ENCODE measurements at places on chromosomes 12 and 14.

DNA sequence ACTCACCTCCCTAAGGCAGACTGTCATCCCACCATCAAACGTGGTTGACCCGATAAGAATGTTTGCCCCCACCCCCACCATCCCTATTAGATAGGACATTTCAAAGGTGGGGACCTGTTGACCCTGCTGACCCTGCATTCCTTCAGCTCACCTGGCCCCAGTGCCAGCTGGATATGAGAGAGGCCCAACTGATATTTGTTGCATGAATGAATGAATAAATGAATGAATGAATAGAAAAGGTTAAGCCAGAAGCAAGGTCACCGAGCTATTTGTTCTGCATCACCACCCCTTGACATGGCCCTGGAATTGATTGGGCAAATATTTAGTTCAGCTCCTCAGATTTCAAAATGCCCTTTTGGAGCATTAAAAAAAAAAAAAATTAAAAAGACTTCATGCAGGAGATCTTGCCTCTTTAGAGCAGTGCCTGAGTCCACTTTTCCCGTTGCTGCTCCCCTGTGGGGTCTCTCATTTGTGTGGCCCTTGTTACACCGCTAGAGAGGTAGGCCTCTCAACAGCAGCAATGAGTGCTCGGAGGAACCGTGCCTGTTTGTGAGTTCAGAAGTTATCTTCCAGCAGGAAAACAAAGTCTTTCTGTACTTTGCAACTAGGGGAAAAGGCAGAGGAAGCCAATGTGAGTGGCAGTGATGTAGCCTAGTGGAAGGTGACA, 8.5 kb upstream of the SERPINA5 start:
- no peak for DNase-seq

DNA sequence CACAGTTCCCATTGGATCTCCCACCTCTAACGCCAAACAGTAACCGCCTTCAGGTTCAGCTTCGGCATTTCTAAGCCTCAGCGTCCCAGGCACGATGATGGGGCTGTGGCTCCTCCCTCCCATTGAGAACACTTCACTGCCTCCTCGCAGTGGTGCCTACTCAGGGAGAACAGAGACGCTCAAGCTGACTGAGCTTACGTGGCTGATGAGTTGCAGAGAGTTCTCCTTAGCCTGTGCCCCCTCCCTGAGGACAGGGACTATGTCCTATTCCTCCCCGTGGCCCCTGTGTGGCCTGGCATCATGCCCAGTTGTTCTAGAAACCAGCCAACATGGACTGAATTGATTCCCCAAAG, 87.0 kb downstream of the ITPK1 start:
- no peak for DNase-seq

DNA sequence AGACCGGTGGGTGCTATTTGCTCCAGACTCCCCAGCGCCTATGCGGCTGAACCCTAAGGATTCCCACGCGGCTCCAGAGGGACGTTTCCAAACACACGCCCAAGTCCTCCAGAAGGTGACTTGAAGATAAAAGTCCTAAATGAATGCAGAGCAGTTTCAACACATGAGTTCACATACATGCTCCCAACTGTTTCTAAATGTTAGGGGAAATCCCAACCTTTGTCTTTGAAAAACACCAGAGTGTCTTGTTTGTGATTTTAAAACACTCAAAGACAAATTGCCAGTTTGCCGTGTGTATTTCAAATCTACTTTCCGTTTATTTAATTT, 252.9 kb upstream of the SFSWAP start:
- no peak for DNase-seq

DNA sequence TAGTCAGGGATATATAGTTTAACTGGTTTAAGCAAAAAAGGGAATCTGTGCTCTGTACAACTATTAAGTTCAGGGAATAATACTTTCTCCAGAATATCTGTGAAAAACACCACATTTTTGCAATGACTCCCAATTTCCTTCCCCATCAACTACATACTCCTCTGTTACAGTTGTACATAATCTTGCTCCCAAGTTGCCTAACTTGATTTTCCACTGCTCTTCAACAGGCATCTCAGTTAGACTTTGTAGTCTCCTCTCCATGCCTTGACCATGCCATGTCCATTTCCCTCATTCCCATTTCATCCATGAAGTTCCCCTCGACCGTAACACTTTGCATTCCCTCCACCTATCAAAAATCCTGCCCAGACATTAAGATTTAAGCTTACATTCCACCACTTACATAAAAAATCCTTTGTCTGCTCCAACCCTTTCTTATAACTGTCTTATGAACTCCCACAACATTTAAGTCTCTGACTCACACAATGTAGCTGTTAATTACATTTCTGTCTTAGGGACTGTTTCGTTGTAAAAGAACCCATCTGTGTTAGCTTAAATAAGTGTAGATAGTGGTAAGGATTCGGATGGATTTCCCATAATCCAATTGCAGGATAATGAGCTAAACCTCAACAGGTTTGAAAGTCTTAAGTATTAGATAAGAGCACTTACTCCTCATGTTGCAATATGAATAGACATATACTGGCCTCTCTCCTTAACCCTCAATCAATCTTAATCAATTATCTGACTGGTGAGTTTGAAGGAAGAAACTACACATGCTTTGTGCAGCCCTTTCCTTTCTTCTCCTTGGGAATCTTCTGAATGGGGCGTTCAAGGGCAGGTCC, 156.5 kb downstream of the PAWR start:
- DNase-seq, result no peak

DNA sequence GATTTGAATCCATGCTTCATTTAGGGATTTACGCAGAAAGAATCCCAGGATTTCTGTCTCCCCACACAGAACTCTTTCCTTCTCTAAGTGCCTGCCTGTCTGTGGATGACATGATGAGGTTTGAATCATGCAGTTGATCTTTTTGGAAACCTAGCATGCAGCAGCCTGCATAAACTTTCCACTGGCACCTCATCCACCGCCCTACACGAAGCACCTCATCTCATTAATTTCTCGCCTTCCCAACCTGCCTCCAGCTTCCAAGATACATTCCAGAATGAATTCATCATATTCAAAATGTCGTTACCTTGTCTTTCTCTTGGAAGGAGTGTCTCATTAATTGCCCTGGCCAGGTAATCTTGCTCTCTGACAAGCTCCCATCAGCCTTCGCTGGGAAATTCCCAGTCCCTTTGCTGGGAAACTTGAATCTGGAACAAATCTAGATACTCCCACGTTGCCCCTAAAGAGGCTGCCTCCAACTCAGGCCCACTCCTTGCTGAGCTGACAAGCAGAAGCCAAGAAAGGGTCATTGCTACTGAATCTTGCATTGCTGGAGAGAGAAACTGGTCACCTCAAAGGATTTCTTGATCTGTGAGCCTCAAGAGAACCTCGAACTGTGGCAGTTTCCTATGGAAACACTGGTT, 48.2 kb downstream of the SERPINA3 start:
- no peak for DNase-seq

GRCh38 chr12:103715494-103715893, 125.5 kb downstream of the NT5DC3 start:
- DNase-seq, result no peak

DNA sequence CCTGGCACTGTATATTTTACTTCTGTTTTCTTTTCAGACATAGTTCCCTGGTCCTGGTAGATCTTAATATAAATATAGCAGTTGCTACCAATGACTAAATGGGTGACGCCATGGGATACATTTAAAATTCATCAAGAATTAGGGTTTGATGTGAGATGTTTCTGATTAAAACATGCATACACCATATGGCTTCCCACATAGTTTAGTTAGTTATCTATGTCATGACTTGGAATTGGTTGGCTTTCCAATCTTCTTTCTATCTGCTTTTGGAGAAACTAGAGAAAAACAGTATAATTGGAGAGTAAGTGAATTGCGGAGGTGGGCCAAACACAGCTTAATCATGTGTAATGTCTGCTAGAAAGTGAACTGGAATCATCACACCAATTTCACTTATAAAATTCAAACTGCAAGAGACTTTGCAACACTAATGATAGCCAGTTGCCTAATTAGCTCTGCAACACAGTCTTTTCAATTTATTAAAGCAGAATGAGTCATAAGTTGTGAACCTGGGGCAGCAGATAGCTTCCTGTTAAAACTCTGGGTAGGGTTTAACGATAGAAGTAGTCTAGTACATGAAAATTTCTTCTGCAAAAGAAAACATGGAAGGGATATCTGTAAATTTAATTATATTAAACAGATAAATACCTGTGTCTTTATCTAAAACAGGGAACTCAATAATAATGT, 295.2 kb downstream of the SLC16A7 start:
- DNase-seq, result no peak

GRCh38 chr14:72962829-72963312, 36.6 kb downstream of the DCAF4 start:
- peak; percentile 66 for DNase-seq

DNA sequence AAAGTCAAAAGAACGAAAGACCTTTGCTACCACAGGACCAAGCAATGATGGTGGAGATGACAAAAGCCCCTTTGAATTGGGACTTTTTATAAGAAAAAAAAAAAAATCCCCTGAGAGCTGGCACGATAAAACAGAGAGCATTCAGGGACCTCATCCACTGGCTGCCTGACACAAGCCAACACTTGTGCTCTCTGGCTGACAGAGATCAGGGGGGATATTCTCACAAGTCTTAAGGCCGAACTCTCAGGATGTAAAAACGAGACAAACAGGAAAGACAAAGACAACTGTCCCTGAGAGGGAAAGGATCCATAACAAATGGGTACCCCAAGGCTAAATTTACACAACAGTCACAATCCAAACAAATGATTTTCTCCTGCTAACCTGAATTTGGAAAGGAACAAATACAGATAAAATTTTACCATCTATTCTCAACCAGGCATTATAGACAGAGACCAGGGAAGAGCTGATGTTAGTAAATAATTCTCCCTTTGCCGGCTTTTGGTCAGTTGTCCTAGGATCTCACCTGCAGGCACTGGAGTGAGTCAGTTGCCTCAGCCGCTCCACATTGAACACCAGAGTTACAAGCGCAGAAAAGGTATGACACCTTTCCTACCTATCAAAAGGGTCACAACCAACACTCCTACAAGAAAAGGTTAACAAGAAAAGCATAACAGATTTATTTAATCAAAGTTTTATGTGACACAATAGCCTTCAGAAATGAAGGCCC, 37.9 kb upstream of the GARIN6 start:
- DNase-seq, result no peak

DNA sequence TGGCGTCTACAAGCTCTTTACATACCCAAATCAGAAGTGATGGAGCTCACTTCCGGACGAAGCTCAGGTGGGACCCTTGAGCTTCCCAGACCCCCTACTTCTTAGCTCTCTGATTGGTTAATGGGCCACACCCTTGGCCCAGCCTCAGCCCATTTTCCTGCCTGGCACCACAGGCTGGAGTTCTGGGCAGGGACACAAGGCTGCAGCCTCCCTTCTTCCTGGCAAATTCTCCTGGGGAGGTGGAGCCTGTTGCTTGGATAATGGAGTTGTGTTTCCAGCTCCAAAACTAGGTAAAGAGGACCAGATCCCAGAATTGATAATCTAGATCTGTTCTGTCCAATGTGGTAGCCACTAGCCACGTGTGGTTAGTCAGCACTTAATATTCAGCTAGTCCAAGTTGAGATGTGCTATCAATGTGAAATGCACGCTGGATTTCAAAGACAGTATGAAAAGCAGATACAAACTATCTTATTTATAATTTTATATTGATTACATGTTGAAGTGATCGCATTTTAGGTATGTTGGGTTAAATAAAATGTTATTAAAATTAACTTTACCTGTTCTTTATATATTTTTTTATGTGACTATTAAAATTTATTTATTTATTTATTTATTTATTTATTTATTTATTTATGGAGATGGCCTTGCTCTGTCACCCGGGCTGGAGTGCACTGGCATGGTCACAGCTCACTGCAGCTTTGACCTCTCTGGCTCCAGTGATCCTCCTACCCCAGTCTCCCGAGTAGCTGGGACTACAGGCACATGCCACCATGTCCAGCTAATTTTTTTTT, 12.6 kb upstream of the FAIM2 start:
- no peak for DNase-seq

- DNase-seq, result no peak
These were observed 131.8 kb downstream of the ERC1 start for GRCh38 chr12:1122786-1123185.

GRCh38 chr12:76085520-76085868, 1.0 kb upstream of the NAP1L1 start:
- no peak for DNase-seq

- DNase-seq, result no peak
These were observed 40.9 kb upstream of the GSG1 start for GRCh38 chr12:13144266-13144828.

DNA sequence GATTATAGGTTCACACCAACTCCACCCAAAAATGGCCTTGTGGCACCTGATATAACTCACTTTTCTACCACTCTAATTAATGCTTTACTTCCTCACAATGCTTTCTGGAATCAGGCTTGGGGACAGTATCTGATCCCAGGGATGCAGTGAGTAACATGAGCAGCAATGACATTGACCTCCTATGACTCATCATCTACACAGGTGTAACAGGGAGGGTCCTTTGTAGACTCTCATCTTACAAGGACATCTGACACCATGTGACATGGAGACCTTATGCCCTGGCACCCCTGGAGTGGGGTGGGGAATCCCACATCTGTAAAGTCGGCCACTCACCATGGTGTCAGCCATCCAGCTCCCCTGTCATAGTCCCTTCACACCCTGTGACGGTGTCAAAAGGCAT, 586.4 kb downstream of the MED13L start:
- DNase-seq, result no peak

DNA sequence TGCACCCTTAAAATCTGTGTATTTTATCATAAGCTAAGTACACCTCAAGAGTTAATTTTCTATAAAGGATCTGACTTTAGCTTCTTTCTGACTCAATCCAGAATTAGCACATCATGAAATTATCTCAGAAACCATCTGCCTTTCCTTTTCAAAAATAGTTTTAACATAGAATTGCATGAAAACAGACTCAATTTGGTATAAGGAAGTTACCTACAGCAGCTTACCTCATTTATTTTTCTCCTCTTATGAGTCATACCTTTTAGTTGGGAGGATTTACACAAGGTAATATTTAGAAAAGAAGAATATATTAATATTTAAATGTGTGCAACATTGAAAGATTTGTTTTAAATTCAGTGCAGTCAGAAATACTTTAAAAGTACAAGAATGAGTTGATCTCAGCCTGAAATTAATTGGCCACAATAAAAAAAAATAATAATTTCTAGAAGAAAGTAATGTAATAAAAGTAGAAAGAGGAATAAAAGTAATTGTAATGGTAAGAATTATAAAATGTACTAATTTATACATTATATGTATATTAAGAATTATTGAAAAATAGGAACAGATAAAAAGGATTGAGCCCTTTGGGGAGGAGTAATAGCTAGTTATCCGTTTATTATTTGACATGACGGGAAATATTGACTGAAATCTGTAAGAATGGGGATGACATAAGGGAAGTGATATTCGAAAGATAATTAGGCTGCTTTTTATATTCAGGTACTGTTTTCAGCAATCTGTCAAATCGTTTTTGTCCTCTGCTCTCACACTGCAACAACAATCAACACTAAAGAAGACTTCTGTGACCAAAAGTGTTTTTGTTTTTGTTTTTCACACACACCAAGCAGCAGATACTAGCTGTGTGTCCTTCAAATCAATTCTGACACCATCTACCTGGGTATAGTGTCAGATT, 20.5 kb downstream of the ADAM21 start:
- DNase-seq, result no peak

DNA sequence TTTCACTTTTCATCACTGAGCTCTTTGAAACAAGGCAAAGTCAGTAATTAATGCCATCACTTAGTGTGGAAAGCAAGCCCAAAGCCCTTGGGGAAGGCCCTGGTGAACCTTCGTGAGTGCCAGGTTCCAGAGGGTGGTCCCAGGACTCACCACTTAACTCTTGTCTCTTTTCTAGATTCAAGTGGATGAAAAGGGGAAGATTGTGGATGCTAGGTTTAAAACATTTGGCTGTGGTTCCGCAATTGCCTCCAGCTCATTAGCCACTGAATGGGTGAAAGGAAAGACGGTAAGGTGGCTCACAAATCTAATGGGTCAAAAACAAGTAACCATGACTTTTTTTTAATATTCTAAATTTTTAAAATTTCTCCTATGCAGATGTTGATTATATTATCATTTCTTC, 2.8 kb downstream of the ISCU start:
- DNase-seq, result no peak
